GM23338 (cell line): ENCODE measurements at places on chromosomes 4 and X. TPM values are rescaled to one million over a fixed set of nuclear protein-coding genes. Genes with fewer than 3 reads are reported as not detected.
A peak's percentile ranks its signal among the peaks of the same experiment; 100 is the strongest.

GRCh38 chr4:122857160-122857559, 30.5 kb downstream of the FGF2 start:
- DNase-seq, result no peak

DNA sequence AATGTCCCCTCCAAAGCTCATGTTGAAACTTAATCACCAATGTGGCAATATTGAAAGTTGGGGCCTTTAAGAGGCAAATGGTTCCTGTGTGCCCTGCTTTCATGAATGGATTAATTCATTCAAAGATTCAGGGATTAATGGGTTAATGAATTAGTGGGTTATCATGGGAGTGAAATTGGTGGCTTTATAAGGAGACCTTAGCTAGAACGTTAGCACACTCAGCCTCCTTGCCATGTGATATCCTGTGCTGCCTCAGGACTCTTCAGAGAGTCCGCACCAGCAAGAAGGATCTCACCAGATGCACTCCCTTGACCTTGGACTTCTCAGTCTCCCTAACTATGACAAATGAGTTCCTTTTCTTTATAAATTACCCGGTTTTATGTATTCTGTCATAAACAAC, 2.6 kb upstream of the WDR19 start:
- no peak for DNase-seq

DNA sequence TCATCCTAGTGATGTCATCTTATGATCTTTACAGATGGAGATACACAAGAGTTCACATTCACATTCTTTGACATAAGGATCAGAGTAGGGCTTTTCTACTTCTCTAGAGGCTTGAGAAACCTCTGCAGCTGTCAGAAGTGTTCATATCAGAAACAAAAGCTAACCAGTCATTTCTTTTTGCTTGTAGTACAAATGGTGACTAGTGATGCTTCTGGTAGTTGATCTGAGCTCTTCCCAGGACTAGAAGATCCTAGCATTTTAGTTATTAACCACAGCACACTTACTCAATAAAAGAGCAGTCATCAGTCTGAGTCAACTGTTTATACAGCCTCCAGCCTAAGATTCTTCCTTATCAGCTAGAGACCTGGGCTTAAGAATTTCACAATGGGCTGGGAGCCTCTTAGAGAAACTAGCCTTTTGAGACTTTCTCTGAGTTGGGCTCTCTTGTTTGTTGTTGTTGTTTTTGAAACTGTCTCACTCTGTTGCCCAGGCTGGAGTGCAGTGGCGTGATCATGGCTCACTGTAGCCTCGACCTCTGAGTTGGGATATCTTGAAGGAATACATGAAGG, 84.1 kb downstream of the TMEM164 start:
- peak; percentile 8 for DNase-seq

- DNase-seq, result no peak
These were observed 105.0 kb downstream of the SLC2A9 start for GRCh38 chr4:9916346-9916745.

GRCh38 chr4:126268106-126268505, 953.4 kb downstream of the FAT4 start:
- DNase-seq, result no peak

GRCh38 chr4:118989098-118990080, 100.7 kb downstream of the SYNPO2 start:
- no peak for DNase-seq

- DNase-seq, result no peak
These were observed 47.5 kb upstream of the SCRG1 start for GRCh38 chr4:173446416-173446815.

- DNase-seq, result no peak
These were observed 526.4 kb upstream of the CXorf51A start for GRCh38 chrX:147340947-147341346.

The HPGD gene
- 4.1 and 9.1 TPM in 2 replicates for total RNA-seq

The EGF gene
- total RNA-seq, result 1.9 and 3.0 TPM in 2 replicates

The WAS gene
- 0.12 and 0.56 TPM in 2 replicates for total RNA-seq

The PDE5A gene
- 20.2 and 22.6 TPM in 2 replicates for total RNA-seq

The IQCM gene
- not detected in 2 replicates for total RNA-seq

The EFHC2 gene
- total RNA-seq, result 2.6 and 3.1 TPM in 2 replicates
